ENCODE measurements at places on chromosomes 16 and 17.

GRCh38 chr17:61280338-61280737 lies 119.3 kb upstream of the TBX2 start:
- DNase-seq: no peak

- no peak for DNase-seq
These were observed 9.9 kb downstream of the TBX4 start for GRCh38 chr17:61461967-61462718.

DNA sequence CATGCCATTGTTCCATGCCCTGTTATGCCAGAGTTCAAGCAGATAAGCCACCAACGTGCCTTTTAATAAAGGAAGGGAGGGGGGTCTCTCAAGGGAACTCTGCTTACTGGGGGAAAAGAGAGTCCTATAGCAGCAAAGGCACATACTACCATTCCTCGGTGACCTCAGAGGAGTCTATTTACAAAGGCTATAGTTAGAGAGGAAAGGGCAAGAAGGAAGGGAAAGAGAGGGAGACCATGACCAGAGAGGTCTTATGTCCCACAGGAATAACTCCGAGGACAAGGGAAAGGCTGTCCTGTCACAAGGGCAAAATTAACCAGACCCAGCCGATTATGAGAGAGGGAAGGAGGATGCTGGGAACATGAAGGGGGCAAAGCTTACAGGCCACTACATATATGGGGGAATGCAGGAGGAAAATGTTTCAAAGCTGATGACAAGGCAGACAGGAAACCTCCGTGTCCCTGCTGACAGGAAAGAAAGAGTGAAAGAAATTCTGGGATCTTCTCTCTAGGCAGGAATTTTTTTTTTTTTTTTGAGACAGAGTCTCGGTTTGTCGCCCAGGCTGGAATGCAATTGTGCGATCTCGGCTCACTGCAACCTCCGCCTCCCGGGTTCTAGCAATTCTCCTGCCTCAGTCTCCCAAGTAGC lies 51.5 kb downstream of the HIC1 start:
- no peak for DNase-seq

DNA sequence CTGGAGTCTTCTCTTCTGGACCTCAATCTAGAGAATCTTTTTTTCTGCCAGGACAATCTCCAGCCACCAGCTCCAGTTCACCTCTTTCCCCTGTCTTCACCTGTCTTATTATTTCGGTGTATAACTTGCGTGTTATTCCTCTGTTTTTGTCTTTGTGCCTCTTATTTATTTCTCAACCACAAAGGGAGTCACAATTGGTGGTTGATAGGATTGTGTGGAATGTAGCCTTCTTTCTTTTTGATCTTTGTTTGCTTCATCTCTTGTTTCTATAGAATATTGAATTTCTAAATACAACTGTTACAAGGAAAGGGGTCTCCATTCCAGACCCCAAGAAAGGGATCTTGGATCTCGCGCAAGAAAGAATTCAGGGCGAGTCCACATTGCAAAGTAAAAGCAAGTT lies 35.9 kb upstream of the HAS3 start:
- no peak for DNase-seq

GRCh38 chr17:43456661-43457361 lies 27.0 kb upstream of the DHX8 start:
- DNase-seq: no peak

DNA sequence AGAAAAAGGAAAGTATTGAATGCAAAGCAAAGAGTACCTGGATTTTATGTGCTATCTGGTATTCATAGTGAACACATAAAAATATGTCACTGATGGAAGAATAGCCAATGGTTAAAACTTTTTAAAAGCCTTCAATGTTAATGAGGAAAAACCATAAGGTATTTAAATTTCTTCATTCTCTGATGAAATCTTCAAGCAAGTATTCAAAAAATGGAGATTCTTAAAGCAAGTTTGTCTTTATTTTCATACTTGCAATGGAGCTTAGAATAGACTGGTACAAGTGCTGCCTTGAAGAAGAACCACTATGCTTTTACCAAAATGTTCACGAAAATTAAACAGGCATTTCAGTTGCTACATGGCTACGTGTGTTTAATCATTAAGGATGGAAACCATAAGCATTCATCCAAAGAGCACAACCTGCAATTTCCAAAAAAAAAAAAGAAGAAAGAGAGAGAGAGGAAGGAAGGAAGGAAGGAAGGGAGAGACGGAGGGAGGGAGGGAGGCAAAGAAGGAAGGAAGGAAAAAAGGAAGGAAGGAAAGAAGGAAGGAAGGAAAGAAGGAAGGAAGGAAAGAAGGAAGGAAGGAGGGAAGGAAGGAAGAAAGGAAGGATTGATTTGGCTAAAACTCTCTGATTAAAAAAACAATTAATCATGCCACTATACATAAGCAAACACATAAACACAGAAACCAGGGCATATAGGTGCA lies 17.6 kb downstream of the HS3ST3A1 start:
- DNase-seq: no peak

DNA sequence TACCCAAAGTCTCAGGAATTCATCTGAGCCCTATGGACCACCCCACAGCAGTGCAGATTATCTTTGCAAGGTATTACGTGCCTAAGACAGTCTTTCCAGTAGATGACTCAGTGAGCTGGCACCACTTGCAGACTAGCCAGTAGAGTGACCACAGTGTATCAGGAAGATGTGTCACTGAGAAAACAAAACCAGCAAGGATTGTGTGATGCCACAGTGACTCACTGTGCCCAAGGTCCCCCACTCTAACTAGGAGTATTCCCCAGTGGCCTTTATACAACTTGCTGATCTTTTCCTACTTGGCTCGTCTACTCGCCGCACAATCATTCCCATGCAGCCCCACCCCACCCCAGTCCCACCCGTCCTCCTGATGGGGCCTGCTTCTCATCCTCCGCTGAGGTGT lies 26.8 kb upstream of the PRKCA start:
- no peak for DNase-seq

- no peak for DNase-seq
These were observed 3.3 kb downstream of the PRAC1 start for GRCh38 chr17:48718761-48719641.

GRCh38 chr16:49366669-49367068 lies 6.9 kb upstream of the C16orf78 start:
- DNase-seq: no peak

DNA sequence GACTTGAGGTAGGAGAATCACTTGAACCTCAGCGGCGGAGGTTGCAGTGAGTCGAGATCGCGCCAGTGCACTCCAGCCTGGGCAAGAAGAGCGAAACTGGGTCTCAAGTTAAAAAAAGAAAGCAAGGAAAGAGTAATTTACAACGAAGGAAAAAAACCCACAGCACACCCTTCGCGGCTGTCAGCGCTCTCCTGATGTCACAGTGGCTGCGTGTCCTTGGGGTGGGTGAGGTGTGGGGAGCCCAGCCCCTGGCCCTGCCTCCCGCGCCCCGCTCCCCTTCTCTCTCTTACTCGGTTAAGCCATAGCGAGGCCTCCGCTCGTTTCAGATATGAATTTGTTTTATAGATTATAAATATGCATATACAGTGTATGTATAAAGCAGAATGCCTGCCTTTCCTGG lies 740 bp upstream of the JPT2 start:
- DNase-seq: no peak

DNA sequence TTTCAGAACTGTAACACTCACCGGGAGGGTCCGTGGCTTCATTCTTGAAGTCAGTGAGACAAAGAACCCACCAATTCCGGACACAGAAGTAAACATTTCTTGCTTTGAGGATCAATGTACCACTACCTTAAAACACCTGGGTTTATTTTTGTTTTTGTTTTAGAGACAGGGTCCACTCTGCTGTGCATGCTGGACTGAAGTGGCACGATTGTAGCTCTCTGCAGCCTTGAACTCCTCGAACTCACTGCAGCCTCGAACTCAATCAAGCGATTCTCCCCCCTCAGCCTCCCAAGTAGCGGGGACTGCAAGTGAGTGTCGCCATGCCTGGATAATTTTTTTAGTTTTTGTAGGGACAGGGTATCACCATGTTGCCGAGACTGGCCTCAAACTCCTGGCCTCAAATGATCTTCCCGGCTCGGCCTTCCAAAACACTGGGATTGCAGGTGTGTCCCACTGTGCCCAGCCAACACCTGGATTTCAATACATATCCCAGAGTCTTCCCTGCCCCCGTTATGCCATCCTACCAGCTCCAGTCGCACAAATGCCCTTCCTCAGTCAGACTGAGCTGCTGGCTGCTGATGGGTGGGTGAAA lies 13.0 kb upstream of the CES4A start:
- no peak for DNase-seq

GRCh38 chr16:54488729-54489128 lies 202.1 kb upstream of the IRX3 start:
- no peak for DNase-seq

DNA sequence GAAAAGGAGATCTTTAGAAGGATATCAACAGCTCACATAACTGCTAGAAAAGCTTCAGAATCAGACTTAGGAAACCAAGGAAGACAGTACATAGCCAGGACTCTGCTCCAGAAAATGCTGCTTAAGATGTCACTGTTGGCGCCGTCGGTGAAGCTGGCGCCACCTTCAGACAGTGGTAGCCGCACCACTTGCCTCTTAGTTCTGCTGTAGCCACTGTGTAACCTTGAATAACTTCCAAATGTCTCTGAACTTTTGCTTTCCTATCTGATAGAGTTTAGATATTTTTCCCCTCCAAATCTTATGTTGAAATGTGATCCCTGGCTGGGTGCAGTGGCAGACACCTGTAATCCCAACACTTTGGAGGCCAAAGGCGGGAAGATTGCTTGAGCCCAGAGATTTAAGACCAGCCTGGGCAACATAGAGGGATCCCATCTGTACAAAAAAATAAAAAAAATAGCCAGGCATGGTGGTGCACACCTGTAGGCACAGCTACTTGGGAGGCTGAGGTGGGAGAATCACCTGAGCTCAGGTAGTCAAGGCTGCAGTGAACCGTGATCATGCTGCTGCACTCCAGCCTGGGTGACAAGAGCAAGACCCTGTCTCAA lies 6.3 kb upstream of the USP31 start:
- DNase-seq: no peak

- no peak for DNase-seq
These were observed 5.9 kb downstream of the MLLT6 start for GRCh38 chr17:38710985-38711384.

- DNase-seq: no peak
These were observed 28.5 kb upstream of the CREBBP start for GRCh38 chr16:3908951-3909437.

GRCh38 chr17:74271281-74271680 lies 2.8 kb upstream of the DNAI2 start:
- no peak for DNase-seq

GRCh38 chr17:80573701-80574100 lies 29.1 kb downstream of the RPTOR start:
- no peak for DNase-seq

All from stimulated activated CD8-positive, alpha-beta memory T cell treated with anti-CD3 and anti-CD28 coated beads, Interleukin-2, amount 100 ng/mL, for 48 hours (primary cell).